Esophagus muscularis mucosa (tissue), 4 donors: ENCODE measurements at places on chromosomes 7 and 10. TPM values are rescaled to one million over a fixed set of nuclear protein-coding genes. Genes with fewer than 3 reads are reported as not detected.

MCM7 gene
- 42.8 TPM for total RNA-seq

SLC26A5 gene
- not detected for total RNA-seq

MPP7 gene
- 59.1 TPM for total RNA-seq

SPDYE8 gene
- total RNA-seq = not detected

FAM25C gene
- not detected for total RNA-seq

PRR15 gene
- 0.42 TPM for total RNA-seq

TMEM225B gene
- not detected for total RNA-seq

DNA sequence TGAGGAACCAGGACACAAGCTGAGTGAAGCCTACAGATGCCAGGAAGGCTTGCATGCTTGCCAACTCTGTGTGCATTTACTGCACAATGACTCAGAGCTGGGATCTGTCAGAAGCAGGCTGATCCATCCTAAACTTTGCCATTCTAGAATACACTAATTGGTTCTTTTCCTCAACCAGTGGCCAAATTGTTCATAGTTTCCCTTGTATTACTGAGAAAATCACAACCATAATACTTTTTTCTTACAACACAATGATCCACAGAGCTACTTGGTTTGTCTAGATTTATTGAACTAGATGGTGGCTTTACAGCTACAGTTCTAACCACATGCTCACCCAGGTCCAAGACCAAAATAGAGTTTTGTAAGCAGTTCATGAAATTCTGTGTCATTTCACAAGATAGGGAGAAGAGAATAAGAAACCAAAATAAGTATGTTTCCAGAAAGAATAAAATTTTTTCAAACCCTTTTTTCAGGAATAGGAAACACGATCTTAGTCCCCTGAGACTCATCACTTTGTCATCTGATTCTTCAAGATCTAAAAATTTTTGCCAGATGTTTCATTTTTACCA, 21.0 kb upstream of the LRRC17 start:
- H3K4me1 ChIP-seq = peaks cover 53% of the 10 kb centered on the region
- DNase-seq = no peak
- H3K27me3 ChIP-seq = no peaks in the 10 kb centered on the region
- H3K4me3 ChIP-seq = no peak overlapping the region
- H3K27ac ChIP-seq = peak overlapping the region; percentile 68
- no peaks in the 10 kb centered on the region for H3K36me3 ChIP-seq

DNA sequence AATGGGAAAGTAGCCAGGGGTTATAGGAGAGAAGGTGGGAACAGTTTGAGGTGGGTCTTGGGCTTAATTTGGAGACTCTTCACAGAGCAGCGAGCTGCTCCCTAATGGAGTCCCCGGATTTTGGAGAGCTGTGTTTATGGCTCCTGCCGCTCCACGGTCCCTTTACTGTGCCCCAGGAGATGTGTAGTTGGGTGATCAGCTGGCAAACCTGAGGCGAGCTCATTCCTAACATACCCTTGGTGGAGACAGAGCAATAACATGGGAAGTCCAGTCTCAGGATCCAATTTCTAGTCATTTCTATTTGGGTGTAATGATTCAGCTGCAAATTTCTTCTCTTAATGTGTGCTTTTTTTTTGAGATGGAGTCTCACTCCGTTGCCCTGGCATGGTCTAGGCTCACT, 1.5 kb downstream of the GARIN1A start:
- no peak for DNase-seq
- H3K27me3 ChIP-seq = no peaks in the 10 kb centered on the region
- no peak overlapping the region for H3K27ac ChIP-seq
- H3K36me3 ChIP-seq = no peaks in the 10 kb centered on the region
- peaks cover 17% of the 10 kb centered on the region for H3K4me1 ChIP-seq
- H3K4me3 ChIP-seq = no peak overlapping the region

- no peaks in the 10 kb centered on the region for H3K4me1 ChIP-seq
- no peak for DNase-seq
- no peak overlapping the region for H3K4me3 ChIP-seq
Observed at GRCh38 chr7:20214921-20215669, 2.1 kb downstream of the MACC1 start.

DNA sequence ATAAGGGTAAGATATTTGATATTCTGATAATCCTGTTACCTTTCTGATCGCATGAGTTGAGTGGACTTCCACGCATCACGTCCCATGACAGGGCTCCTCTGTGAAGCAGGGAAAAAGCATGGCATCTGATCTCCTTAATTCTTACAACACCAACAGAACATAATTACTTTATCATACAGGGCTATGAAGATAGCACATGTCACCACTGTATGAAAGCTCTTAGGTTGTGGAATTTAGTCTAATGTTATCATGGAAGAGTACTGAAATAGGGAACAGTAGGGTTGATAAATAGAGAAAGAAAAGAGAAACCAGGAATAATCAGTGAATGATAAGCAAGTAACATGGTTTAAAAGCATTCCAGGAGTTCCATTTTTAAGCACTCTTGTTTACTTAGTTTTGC, 212.0 kb downstream of the CACNB2 start:
- no peak overlapping the region for H3K4me3 ChIP-seq
- no peak for DNase-seq
- peaks cover 28% of the 10 kb centered on the region for H3K4me1 ChIP-seq
- no peaks in the 10 kb centered on the region for H3K36me3 ChIP-seq
- H3K27ac ChIP-seq = no peak overlapping the region

DNA sequence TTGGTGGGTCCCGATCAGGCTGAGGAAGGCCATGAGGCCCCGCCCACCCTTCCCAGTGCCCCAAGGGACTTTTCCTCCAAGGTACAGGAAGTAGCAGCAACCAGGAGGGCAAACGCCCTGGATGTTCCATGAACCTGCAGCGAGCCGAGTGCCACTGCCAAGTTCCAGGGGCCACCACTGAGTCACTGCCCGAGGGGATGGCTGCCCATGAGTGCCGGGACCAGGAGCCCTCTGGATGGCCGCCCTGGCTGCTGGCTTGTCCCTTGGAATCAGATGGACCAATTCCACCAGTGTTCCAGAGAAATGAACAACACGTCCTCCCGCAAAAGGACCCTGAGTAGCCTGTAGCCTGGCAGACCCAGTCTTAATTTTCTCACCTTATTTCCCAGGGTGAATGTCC, 74.2 kb downstream of the ZRANB1 start:
- H3K36me3 ChIP-seq = peaks cover 8% of the 10 kb centered on the region
- no peak for DNase-seq
- no peaks in the 10 kb centered on the region for H3K27me3 ChIP-seq
- H3K4me1 ChIP-seq = peaks cover 84% of the 10 kb centered on the region
- no peak overlapping the region for H3K4me3 ChIP-seq
- H3K27ac ChIP-seq = peak overlapping the region; percentile 52

DNA sequence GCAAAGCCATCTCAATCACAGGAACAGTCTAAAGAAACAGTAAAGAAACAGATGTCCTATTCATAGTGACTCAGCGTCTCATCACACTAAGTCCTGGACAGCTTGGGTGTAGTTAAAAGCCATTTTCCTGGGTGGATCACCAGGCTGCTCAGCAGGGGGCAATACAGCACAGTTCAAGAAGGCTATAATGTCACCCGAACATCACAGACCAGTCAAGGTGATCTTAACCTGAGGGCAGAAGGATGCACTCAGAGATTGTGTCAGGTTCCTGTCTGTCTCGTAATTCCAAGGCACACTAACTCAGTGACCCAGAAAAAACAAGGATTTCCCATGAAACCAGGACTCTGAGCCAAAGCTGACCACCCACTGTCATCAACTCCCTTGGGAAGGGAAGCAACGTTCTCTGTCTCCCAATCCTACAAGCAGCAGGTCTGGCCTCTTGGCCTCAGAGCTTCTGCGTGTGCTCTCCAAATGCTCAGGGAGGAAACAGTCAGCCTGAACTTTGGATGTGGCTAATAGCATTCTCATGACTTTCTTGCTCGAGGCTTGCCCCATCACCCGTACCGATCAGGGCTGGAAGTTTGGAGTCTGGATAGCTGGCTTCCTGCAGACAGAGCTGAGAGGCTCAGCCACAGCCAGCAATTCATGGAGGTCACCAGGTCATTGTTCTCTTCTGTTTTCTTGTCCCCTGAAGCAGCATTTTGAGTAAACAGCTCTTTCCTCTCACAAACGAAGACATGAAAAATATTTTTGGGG, 90.4 kb upstream of the FAM171A1 start:
- no peaks in the 10 kb centered on the region for H3K4me1 ChIP-seq
- no peak overlapping the region for H3K4me3 ChIP-seq
- H3K36me3 ChIP-seq = no peaks in the 10 kb centered on the region
- H3K27ac ChIP-seq = no peak overlapping the region
- no peak for DNase-seq
- no peaks in the 10 kb centered on the region for H3K27me3 ChIP-seq

DNA sequence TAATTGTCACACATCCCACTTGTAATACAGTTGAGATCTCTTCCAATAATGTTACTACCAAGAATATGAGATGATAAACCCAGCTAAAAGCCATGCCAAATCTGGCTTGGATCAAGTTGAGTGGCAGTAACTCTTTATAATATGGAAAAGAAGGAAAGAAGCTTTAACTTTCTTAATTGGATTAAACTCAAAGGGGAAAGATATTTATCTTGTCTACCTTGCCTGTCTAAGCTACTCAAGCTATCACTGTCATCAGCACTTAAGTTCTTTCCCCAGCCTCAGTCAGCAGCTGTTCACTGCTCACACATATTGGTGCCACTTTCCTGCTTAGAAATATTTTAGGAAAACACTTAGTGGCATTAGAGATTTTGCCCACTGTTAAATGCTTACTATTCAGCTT, 350.7 kb downstream of the IPMK start:
- H3K4me3 ChIP-seq = no peak overlapping the region
- H3K27me3 ChIP-seq = no peaks in the 10 kb centered on the region
- H3K4me1 ChIP-seq = no peaks in the 10 kb centered on the region
- no peak overlapping the region for H3K27ac ChIP-seq

GRCh38 chr10:122999347-122999746, 9.2 kb downstream of the IKZF5 start:
- no peak overlapping the region for H3K4me3 ChIP-seq
- no peak for DNase-seq
- no peak overlapping the region for H3K27ac ChIP-seq
- H3K4me1 ChIP-seq = peaks cover 22% of the 10 kb centered on the region
- H3K27me3 ChIP-seq = no peaks in the 10 kb centered on the region

- no peak overlapping the region for H3K27ac ChIP-seq
- H3K36me3 ChIP-seq = no peaks in the 10 kb centered on the region
- no peaks in the 10 kb centered on the region for H3K27me3 ChIP-seq
- no peaks in the 10 kb centered on the region for H3K4me1 ChIP-seq
- no peak for DNase-seq
Observed at GRCh38 chr10:86200867-86201266, 165.7 kb downstream of the GRID1 start.

DNA sequence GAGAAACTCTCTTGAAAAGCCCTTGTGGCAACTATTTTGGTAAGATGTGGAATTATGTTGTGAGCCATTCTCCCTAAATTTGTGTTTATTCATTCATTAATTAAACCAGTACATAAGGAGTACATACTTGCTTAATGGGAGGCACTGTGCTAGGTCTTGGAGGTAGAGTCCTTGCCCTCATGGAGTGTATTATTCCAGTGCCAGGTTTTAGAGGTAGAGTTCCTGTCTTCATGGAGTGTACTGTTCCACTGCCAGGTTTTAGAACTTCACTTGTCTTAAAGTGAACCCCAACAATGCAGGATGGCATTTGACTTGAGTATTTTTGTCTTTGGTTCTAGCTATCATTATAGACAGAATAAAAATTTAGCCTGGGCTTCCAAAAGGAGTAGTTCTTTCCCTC, 8.8 kb downstream of the MXI1 start:
- peak overlapping the region; percentile 98 for H3K27ac ChIP-seq
- DNase-seq = no peak
- no peaks in the 10 kb centered on the region for H3K36me3 ChIP-seq
- no peaks in the 10 kb centered on the region for H3K27me3 ChIP-seq
- H3K4me1 ChIP-seq = peaks cover 84% of the 10 kb centered on the region

- no peaks in the 10 kb centered on the region for H3K36me3 ChIP-seq
- no peaks in the 10 kb centered on the region for H3K27me3 ChIP-seq
- H3K27ac ChIP-seq = no peak overlapping the region
Observed at GRCh38 chr7:99605527-99605926, 7.5 kb downstream of the TMEM225B start.

DNA sequence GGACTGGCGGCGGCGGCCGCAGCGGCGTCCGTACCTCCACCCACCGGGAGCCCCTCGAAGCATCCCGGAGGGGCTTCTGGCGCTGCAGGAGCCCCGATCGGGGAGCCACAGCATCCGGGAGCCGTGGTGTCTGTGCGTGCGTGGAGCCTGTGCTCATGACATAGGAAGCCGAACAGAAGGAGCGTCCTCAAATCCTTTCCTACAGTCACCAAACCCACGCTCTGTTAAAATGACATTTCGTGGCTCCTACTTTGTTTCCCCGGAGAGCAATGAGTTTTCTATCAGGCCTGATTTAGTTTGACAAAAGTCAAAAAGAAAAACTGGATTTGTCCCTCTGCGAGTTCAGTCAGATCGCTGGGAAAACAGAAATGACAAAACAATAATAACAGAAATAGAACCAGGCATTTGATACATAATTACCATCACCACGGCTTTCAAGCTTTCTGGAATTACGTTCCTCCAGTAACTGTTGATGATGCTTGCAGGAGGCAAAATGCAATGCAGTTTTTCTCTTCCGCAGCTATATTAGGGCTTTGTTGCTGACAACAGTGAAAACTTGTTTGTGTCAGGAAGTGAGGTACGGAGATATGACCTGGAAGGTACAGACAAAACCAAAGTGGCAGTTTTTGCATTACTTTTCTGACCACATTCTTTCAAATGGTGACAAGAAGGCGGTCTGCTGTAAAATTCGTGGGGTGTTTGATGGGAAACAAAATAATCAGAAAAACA, 219.3 kb upstream of the MKLN1 start:
- H3K27me3 ChIP-seq = no peaks in the 10 kb centered on the region
- H3K36me3 ChIP-seq = no peaks in the 10 kb centered on the region
- peak overlapping the region; percentile 99 for H3K27ac ChIP-seq
- H3K4me3 ChIP-seq = peak overlapping the region; percentile 97
- H3K4me1 ChIP-seq = peaks cover 60% of the 10 kb centered on the region
- DNase-seq = no peak

GRCh38 chr7:42241424-42241823, 4.4 kb upstream of the GLI3 start:
- peaks cover 23% of the 10 kb centered on the region for H3K4me1 ChIP-seq
- no peak overlapping the region for H3K27ac ChIP-seq
- no peaks in the 10 kb centered on the region for H3K27me3 ChIP-seq
- no peaks in the 10 kb centered on the region for H3K36me3 ChIP-seq
- H3K4me3 ChIP-seq = no peak overlapping the region

DNA sequence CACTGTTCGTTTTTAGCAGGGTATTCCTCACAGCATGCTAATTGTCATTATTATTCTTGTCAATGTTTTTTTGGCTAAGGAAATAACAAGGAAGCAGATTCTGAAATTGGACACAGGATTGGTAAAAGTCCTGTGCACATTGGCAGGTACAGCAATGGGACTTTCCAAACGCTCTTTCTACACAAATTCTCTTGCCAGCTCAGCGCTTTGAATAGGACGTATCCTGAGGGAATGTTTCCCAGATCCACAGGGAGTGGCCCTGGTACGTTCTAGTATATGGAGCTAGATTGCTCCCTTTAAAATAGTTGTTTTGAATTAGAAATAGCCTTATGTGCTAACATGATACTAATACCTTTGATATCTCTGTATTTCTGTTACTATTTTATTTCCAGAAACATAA, 82.8 kb upstream of the GRB10 start:
- no peak overlapping the region for H3K4me3 ChIP-seq
- no peaks in the 10 kb centered on the region for H3K27me3 ChIP-seq
- no peaks in the 10 kb centered on the region for H3K36me3 ChIP-seq
- no peak for DNase-seq

GRCh38 chr10:58517081-58517480, 4.4 kb downstream of the BICC1 start:
- H3K4me3 ChIP-seq = no peak overlapping the region
- no peak for DNase-seq
- H3K36me3 ChIP-seq = no peaks in the 10 kb centered on the region

- no peak for DNase-seq
- no peak overlapping the region for H3K27ac ChIP-seq
- no peaks in the 10 kb centered on the region for H3K27me3 ChIP-seq
- no peaks in the 10 kb centered on the region for H3K4me1 ChIP-seq
- no peak overlapping the region for H3K4me3 ChIP-seq
- peaks cover 44% of the 10 kb centered on the region for H3K36me3 ChIP-seq
Observed at GRCh38 chr7:999941-1000935, 17.3 kb downstream of the CYP2W1 start.
